ENCODE measurements at places on chromosomes 16 and 17. TPM values are rescaled to one million over a fixed set of nuclear protein-coding genes. Genes with fewer than 3 reads are reported as not detected.

DNA sequence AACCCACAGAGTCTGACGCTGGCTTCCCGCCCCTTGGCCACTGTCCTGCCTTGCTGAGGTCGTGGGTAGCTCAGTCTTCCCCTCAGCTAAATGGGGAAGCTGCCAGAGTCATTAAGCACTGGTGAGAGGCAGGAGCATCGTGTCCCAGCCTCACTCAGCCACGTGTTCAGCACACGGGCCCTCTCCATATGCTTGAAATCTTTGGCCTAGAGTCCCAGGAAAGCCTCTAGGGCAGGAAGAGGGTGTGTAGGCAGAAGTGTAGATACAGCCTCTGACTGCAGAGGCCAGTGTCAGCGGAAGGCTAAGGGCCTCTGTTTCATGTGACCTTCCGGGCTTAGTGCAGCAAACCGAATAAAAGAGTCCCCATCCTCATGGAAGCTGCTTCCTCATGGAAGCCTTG, 4.1 kb downstream of the DHODH start:
- no peak for DNase-seq

DNA sequence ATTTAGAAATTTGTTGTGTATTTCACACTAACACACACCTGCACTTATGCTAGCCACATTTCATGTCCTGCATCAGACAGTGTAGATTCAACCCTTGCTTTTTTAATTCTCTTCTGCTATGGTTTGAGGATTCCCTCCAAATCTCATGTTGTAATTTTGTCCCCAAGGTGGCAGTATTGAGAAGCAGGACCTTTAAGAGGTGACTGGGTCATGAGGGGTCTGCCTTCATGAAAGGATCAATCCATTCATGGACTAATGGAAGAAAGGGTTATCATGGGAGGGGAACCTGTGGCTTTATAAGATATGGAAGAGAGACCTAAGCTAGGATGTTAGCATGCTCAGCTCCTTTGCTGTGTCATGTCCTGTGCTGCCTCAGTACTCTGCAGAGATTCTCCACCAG, 1032.2 kb downstream of the CDH11 start:
- peak; percentile 45 for DNase-seq

GRCh38 chr17:47712330-47713023, 18.5 kb downstream of the TBKBP1 start:
- DNase-seq = no peak

DNA sequence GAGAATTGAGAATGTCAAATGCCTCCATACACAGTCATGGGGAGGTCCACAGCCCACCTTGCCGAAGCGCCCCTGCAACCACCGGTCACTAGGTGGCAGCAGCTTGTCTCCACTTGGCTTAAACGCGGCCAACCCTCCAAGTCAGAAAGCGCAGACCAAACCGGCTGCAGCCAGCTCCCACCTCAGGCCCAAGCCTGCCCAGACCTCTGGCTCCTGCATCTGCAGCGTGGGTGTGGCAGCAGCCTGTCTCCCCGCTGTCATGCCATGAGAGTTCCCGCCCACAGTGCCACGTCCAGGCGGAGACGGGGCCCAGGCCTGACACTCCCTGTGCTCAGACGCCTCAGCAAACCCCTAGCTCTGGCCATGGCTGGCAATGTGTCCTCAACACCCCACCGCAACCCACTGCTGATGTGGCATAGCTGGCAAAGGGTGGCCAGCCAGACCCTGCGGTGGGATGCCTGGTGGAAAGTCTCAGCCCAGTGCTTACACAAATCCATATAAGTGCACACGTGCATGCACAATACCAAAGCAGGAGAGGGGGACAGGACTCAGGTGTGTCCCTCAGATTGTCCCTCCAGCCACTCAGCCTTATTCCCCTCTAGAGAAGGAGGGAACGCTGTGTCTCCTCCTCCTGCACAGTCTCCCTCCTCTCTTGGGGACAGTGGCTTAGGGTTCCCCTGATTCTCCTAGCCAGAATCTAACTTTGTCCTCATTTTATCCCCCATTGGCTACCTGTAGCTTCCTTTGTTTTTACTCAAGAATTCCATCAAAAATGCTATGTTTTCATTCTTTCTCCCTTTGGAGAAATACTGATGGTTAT, 10.9 kb downstream of the COPZ2 start:
- peak; percentile 86 for DNase-seq

DNA sequence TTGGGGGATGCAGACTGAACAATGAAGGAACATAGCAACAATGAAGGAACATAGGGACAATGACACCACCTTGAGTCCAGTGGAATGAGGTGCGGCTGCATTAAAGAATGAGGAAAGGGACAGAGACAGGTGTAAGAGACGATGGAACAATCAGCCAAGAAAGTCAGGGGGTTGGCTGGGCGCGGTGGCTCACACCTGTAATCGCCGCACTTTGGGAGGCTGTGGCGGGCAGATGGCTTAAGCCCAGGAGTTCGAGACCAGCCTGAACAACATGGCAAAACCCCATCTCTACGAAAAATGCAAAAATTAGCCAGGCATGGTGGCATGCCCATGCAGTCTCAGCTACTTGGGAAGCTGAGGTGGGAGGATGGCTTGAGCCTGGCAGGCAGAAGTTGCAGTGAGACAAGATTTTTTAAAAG, 13.6 kb upstream of the CBFB start:
- no peak for DNase-seq

GRCh38 chr16:22786691-22787090, 27.3 kb upstream of the HS3ST2 start:
- DNase-seq = peak; percentile 55

DNA sequence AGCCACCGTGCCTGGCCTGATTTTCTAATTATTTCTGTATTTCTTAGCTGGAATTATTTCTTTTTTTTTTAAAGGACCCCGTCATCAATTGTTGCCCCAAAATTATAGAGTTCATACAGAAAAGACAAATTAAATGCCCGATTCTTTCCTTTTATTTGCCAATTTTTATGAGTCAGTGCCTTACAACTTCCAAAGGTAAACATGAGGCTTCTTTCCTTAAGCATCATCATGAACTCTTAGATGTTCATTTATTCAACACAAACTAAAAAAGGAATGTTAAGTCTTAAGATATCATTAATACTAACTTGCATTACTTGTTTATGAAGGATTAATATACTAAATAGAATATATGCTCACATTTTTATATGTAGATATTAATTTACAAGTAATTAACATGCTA, 7.2 kb upstream of the ARHGDIA start:
- no peak for DNase-seq

GRCh38 chr17:58086953-58087352, 3.7 kb downstream of the DYNLL2 start:
- DNase-seq = no peak

GRCh38 chr17:35841505-35841904, 27.2 kb downstream of the HEATR9 start:
- DNase-seq = peak; percentile 27

DNA sequence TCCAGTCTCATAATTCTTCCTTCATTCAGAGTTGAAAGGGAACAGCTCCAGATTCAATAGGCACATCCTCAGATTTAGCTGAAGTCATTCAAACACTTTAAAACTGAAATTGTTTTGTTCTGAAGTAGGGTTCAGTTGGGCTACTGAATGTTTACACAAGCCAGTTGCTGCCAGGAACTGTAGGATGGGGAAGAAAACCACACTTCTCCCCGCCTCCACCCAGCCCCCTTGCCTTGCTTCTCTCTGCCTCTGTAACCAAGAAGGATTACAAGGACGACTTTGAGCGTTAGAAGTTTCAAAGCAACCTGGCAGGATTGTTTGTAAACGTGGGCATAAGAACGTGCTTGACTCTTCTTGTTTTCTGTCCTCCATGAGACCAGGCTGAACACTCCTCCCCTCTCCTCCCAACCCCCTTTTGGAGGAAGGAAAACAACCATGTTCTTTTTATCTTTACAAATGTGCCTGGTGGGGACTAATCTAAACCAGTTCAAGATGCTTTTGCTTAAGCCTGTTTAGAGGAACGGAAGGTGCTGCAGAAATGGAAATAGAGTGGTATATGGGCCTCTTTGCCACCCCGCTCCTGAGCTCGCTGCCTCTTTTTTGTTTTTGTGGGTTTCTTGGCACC, 287.9 kb downstream of the FTO start:
- peak; percentile 18 for DNase-seq

DNA sequence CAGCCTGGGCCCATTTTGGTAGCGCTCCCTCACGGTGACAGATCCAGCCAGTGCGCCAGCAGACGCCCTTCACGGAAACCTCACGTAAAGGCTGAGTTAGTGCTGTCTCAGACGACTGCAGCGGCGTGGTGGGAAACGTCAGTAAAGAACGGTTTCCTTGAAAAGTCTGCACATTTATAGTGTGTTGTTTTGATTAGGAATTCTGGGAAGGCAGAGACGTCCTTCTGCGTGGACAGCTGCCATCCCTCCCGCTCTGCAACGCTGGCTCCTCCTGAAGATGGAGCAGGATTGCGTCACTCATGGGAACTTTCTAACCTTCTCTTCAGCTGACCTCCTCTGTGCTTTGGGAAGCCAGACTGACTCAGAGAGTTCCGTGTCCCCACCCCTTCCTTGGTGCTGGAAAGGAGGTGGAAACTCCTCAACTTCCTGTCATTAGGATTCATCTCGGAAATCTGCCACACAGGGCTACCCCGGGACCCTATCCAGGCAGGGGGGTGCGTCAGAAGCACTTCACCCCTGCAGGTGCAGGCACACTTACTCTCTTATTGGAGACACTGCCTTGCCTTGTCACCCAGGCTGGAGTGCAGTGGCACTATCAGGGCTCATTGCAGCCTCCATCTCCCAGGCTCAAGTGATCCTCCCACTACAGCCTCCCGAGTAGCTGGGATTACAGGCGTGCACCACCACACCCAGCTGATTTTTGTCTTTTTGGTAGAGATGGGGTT, 24.3 kb upstream of the CRISPLD2 start:
- DNase-seq = peak; percentile 26

GRCh38 chr17:21146362-21147015, 19.7 kb downstream of the DHRS7B start:
- no peak for DNase-seq

DNA sequence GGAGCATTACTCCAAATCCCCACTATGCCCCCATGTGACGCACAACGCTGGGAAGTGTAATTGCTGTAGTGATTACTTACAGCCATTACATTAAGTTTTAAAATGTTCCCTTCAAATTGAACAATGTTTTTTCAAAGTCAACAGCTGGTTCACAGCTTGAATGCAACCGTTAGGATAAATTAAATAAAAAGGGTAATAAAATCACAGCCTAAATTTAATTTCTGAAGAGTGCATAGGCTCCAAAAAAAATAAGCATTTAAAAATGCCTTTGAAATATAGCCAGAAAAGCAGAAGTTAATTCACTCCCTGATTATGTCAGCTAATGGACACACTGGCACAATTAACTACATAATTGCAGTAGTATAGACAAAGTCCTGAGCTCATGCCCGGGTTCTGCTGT, 50.5 kb upstream of the KDM8 start:
- no peak for DNase-seq

DNA sequence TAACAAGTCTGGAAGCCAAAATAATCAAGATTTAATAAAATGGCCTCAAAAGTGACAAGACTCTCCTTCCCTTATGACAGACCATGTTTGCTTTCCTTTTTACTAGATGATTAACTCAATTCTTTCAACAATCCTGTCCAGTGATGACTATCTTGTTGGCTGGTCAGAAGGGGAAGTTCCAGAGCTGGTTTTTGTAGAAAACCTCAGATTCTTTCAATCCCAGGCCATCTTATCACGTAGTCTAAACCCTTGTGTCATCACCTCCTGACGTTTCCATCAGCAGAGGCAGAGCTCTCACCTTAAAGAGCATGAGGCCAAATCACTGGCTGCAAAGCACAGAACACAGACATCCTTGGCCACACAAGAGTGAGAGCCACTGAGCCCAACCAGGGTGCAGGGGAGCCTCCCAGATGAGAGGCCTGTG, 125.3 kb downstream of the ANKRD11 start:
- DNase-seq = peak; percentile 80

DNA sequence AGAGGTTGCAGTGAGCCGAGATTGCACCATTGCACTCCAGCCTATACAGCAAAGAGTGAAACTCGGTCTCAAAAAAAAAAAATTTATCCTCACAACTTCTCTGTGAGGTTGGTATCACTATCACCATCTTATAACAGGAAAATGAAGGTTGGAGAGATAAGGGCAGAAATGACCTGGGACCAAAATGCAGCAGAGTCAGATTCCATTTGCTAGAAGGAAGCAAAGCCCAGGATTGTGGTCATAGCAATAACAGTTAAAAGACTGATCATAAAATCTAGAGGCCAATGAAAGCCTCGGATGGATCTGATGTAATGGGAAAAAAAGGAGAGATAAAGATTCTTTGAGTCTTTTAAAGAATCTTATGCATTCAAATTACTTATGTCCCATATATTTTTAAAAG, 69.6 kb upstream of the TEKT1 start:
- DNase-seq = no peak

GRCh38 chr16:64098451-64098850, 1023.4 kb downstream of the CDH11 start:
- DNase-seq = no peak

DNA sequence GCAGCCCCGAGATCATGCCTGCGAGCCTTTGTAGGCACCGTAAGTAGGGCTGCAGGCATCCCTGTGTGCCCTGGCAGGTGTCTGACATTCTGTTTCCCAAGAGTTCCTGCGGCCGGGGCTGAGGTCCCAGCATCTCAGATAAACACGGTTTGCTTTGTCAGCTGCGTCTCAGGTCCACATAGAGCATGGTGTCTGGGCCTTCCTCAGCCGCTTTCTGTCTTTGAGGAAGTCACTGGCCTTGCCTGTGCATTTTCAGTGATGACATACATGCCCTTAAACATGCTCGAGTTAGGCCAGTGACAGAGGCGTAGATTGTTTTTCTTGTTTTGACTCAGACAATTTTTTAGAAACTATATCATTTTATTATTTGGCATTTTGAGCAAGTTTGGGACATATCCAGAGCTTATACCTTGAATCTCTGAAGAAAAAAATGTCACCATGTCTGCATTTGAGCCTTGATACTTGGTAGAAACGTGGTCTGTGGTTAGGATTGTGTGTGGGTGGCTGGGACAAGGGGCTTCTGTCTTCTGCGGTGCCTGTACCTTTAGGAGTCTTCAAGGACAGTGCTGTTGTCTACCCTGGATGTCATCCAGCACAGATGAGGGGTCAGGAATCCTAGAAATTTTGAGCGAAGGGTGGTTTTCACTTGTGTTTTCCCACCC, 105.8 kb downstream of the SNX29 start:
- DNase-seq = no peak

GRCh38 chr16:47470810-47471209, 9.7 kb downstream of the PHKB start:
- no peak for DNase-seq

DNA sequence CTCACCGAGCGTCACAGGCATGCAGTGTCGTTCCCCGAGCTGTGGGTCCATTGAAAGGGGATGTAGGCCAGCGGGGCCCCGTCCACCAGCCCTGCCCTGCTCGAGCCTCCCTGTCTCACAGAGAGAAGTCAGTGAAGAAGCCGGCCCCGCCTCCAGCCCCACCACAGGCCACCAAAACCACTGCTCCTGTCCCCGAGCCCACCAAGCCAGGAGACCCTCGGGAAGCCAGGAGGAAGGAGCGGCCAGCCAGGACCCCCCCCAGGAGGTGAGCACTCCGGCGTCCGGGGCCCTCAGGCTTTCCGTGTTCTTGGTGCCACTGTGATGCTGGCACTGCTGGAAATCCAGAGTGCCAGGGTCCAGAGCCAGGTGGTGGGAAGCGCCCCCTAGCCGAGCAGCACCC, 13.9 kb upstream of the IL17C start:
- no peak for DNase-seq

- DNase-seq = peak; percentile 22
Observed at GRCh38 chr16:74726716-74727115, 26.1 kb upstream of the MLKL start.

GRCh38 chr16:87601401-87601981, 817 bp upstream of the JPH3 start:
- no peak for DNase-seq

TNS4 gene
- not detected for total RNA-seq

TBC1D3I gene
- not detected for total RNA-seq

TRPV3 gene
- total RNA-seq = 0.10 TPM

CES3 gene
- total RNA-seq = 0.10 TPM

RUNDC3A gene
- total RNA-seq = not detected

MPP2 gene
- total RNA-seq = 0.96 TPM

Measured in RPMI7951 (cell line).